ENCODE measurements at places on chromosomes 6 and 20. TPM values are rescaled to one million over a fixed set of nuclear protein-coding genes. Genes with fewer than 3 reads are reported as not detected.

The MTFR2 gene
- 21.9 TPM for total RNA-seq

The WFDC10B gene
- not detected for total RNA-seq

The CYP21A2 gene
- total RNA-seq, result 0.59 TPM

The RIMS4 gene
- not detected for total RNA-seq

The DCDC2 gene
- total RNA-seq, result not detected

The LY6G6F gene
- not detected for total RNA-seq

The C20orf141 gene
- not detected for total RNA-seq

The WFDC10A gene
- not detected for total RNA-seq

The SIRPB1 gene
- 2.0 TPM for total RNA-seq

The DDO gene
- total RNA-seq, result not detected

The SOX12 gene
- 8.1 TPM for total RNA-seq

The TNFRSF21 gene
- 0.20 TPM for total RNA-seq

The ASIP gene
- total RNA-seq, result not detected

The SLC18B1 gene
- total RNA-seq, result 5.3 TPM

The LRRC1 gene
- total RNA-seq, result 4.5 TPM

The APOBEC2 gene
- not detected for total RNA-seq

The SMPDL3A gene
- 0.30 TPM for total RNA-seq

The PSORS1C1 gene
- total RNA-seq, result not detected

The OOEP gene
- 0.84 TPM for total RNA-seq

The BTN1A1 gene
- not detected for total RNA-seq

The CD40 gene
- total RNA-seq, result 0.43 TPM

The ENPP1 gene
- 3.5 TPM for total RNA-seq

The OTOR gene
- not detected for total RNA-seq

The MUC22 gene
- total RNA-seq, result not detected

The HLA-DMB gene
- 8.5 TPM for total RNA-seq

The NOX3 gene
- total RNA-seq, result not detected

The GRIK2 gene
- not detected for total RNA-seq

The RGS19 gene
- total RNA-seq, result 97.6 TPM

The CLIC1 gene
- 596 TPM for total RNA-seq

The RIMS1 gene
- total RNA-seq, result not detected

The MAP7 gene
- total RNA-seq, result 0.75 TPM

The NELFE gene
- 75.4 TPM for total RNA-seq

The CRIP3 gene
- 0.23 TPM for total RNA-seq

The NEURL2 gene
- total RNA-seq, result 1.4 TPM

The SLX4IP gene
- total RNA-seq, result 9.0 TPM

The SGK2 gene
- total RNA-seq, result 0.11 TPM

The VSTM2L gene
- not detected for total RNA-seq

The ATP6V1G2 gene
- 1.7 TPM for total RNA-seq

The TSPO2 gene
- not detected for total RNA-seq

The RAET1E gene
- not detected for total RNA-seq

The PPP1R3G gene
- total RNA-seq, result not detected

The POPDC3 gene
- not detected for total RNA-seq

The IP6K3 gene
- total RNA-seq, result not detected

Data from T-helper 2 cell treated with Interferon-gamma antibody and Interleukin-4, amounts not matched to agents 100 ng/mL and 5 ng/mL, for 36 hours (primary cell).